ENCODE measurements at places on chromosomes 16 and 17.

GRCh38 chr16:12771341-12771798 lies 32.3 kb downstream of the CPPED1 start:
- no peak for DNase-seq

DNA sequence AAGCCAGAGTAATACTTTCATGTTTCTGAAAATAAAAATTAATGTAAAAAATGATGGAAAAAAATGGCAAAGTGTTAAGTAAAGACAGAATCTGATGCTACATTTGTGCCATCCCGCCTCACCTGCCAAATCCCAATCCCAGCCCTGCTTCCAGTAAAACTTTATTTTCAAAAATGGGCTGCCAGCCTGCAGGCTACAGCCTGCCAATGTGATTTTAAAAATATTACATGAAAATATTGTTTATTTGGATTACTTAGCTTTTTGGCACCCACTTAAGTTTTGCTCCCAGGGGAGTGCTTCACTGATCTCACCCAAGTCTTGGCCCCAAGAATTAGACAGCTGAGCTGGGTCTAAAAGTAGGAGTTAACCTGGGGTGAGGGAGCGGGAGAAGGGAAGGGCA lies 112.8 kb downstream of the C16orf78 start:
- no peak for DNase-seq

DNA sequence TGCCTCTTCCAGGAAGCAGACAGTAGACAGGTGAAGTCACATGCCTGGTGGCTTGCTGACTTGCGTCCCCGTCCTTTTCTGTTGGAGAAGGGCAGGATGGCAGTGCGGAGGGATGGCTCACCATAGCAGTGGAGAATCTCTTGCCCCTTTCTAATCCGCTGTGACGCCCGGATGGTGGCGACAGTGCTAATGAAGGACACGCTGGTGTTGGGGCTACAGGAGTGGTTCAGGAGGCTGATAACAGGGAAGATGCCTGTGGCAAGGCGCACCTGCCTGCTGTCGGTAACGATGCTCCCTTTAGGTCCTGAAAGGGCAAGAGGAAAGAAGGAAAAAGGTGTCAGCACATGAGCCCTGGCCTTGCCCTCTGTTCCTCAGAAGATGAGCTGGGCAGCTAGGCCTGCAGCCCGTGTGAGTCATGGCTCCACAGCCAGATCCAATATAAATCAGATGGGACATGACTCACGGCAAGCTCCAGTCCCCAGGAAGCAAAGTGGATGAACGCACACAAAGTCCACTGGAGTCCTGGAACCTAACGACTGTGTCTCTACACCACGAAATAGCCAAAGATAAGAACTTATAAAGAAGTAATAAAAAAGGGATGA lies 25.5 kb downstream of the SERPINF1 start:
- DNase-seq = no peak

- DNase-seq = no peak
Observed at GRCh38 chr16:27234171-27234570, 30.8 kb downstream of the KDM8 start.

DNA sequence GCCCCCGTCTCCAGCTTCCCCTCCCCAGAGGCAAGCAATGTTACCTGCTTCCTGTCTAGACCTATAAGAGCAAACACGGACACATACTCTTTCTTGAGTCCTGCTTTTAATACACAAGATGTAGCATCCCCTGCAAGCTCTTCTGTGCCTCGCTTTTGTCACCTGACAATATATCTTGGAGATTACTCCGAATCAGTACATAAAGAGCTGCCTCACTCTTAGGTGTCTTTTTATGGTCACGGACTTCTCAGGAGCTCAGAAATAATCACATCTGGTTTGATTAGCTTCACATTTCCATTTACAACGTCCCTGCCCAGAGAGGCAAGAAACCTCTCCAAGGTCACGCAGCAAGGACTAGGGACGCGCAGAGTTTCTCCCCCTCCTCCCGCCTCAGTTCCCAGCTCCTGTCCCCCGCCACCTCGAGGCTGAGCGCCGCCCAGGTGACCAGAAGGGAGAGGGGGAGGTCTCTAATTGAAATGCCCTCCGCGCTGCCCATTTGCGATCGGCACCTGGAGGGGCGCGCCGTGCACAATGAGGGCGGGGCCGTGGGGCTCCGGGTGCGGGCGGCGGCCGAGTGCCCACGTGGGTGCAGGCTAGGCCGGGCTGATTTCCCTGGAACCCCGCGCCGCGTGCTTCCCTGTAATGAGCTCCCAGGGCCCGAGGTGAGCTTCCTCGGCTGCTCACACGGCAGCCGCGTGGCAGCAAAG lies 13.8 kb upstream of the SEZ6 start:
- no peak for DNase-seq

DNA sequence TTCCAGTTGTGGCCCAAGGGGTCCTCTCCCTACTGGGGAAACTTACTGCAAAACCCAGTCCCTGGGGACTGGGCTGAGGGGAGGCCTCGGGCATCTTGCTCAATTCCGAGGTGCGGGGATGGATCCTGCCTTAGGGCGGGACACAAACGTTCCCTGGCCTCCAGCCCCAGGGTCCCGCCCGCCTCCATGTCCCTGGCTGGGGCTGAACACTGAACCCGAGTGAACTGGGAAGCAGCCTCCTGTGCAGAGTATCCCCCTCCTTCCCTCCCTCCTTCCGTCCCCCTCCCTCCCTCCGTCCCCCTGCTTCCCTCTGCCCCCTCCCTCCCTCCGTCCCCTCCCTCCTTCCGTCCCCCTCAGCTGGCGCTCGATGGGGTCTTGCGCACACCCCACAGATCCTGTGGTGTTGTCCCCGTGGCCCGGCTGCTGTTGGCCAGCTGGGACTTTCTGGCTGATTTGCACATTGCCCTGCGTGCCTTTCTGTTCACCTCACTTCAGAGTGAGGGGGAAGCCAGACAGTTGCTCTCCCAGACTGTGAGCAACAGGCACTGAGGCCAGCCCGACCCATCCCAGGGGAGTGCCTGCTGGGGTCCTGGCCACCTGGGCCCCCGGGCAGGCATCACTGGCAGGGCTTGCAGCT lies 5.5 kb downstream of the TRAF7 start:
- DNase-seq = peak; percentile 75

- DNase-seq = no peak
Observed at GRCh38 chr17:7346761-7347614, 5.0 kb upstream of the KCTD11 start.

DNA sequence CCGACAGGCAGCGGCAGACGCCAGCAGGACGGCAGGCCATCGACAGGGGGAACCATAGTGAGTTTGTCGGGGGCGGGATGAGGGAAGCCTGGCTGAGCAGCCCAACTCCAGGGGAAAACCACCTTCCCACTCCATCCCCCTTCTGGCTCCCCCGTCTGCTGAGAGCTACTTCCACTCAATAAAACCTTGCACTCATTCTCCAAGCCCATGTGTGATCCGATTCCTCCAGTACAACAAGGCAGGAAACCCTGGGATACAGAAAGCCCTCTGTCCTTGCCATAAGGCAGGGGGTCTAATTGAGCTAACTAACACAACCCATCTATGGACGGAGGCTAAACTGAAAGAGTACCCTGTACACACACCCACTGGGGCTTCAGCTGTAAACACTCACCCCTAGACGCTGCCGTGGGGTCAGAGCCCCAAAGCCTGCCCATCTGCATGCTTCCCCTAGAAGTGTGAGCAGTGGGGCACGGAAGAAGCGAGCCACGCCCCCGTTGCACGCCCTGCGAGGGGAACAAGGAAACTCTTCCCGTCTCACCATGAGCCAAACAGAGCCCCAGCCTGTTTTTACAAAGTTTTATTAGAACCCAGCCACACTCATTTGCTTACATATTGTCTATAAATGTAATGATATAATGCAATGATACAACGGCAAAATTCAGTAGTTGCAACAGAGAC lies 4.1 kb downstream of the KRTAP29-1 start:
- no peak for DNase-seq

DNA sequence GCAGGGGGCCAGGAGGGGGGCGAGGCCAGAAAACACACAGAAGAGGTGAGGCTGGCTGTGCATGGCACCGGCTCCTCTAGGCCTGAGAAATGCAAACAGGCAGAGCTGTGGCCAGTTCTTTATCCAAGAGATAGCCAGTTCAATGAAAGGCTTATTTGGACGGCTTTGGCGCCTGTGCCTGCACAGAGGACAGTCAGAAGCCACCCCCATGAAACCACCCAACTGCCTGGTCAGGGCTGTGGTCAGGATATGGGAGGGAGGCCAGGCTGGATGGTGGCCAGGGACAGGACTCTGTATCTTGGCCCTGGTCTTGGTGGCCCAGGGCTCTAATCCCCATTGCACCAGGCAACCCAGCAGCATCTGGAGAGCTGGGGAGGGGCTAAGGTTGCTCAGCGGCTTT lies 24.5 kb upstream of the GPRC5C start:
- no peak for DNase-seq

DNA sequence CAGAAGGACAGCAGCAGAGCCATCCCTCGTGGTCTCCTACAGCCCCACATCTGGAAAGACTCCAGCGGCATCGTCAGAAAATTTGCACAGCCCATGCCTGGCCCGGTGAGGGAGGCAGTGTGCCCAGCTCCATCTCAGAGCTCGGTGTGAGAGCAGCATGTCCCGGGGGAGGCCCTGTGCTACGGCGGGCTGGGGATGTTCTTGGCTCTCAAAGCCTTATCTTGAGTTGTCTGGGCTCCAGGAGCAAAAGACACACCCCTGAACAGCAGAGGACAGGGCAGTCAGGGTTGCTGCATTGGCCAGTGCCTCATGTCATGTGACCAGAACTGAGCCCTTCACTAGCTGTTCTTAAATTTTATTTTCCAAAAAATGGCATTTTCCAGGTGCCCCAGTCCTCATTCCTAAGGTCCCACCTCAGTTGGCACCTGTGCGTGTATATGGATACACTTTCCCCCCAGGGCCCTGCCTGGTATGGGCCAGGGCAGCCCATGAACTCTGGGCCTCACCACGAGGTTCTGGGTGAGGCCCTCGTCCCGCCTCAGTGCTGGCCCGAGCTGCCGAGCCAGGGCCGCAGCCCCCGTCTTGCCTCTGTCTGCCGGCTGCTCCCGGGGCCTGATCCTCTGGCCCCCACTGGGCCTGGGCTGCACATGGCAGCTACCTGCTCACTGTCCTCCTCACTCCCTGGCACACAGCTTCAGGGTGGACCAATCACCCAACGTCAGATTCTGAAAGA lies 3.0 kb downstream of the NUDT16L1 start:
- no peak for DNase-seq

DNA sequence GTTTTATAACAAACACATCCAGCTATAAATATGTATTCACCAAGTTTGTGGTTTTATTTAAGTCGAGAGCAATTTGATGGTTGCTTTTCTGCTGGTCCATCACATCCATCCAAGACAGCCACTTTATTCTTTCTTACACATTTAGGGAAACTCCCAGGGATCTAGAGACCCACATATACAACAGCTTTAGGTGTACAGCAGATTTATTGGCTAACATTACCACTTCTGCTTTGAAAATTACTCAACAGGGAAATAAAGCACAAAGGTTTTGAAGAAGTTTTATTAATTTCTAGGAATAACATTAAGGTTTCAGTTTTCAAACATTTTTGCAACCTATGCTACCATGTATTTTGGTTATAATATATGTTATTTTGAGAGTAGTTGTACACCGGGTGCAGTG lies 6.9 kb downstream of the ERCC4 start:
- DNase-seq = no peak

DNA sequence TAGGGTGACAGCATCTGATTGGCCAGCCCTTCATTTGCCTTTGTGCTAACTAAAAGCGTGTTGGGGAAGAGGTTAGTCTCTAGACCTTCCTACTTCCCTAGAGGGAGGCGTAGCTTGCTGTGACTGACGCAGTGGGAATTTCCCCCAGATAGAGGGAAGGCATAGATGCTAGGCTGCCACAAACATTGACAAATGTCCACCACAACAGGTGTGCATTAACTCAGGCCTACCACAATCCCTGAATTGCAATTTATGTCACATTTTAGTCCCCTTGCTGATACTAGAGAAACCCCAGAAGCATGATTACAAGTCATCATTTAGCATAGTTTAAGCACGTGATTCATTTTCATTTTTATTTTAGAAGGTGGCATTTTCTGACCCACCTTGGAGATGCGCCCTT lies 76.3 kb upstream of the WSB1 start:
- DNase-seq = peak; percentile 48

- DNase-seq = no peak
Observed at GRCh38 chr16:23406546-23407240, 46.3 kb downstream of the COG7 start.

DNA sequence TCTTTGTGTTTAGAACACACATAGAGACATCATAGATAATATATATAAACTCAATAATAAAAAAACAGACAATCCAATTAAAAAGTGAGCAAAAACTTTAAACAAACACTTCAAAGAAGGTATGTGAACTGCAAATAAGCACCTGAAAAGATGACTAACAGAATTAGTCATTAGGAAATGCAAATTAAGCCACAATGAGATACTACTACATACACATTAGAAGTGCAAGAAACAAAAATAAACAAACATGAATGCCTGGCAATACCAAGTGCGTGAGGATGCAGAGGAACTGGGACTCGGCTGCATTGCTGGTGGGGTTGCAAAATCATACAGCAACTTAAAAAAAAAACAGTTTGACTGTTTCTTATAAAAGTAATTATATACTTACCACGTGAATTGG lies 799.0 kb downstream of the KCNJ2 start:
- DNase-seq = no peak

DNA sequence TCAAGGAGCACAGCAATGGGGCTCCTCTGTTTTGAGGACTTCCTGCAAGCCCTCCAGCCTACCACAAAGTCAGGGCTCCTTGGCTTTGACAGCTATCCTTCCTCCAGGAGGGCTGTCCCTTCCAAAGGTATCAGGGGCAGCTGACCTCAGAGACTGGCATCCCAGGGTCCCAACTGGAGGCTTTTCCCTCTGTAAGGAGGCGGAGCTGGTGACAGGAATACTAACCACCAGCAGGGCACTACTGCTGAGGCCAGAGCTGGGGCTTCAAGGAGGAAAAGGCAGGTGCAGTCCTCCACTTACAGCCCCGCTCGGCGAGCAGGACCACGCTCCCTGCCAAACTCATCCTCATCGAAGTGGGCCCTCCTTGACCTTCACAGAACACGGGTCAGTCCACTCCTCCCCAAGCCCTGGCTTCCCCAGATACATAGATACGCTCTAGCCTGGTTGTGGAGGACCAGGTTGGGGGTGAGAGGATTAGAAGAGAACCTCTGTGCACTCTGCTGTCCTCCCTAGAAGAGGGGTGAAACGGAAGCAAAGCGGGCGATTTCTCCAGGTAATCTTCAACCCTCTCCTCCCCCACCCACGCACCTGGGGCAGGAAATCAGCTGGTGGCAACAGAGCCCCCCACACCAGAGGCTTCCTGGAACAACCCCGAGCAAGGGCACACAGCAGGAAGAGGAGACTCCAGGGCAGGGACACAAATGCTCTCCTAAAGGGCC lies 20.5 kb downstream of the ST3GAL2 start:
- DNase-seq = no peak

DNA sequence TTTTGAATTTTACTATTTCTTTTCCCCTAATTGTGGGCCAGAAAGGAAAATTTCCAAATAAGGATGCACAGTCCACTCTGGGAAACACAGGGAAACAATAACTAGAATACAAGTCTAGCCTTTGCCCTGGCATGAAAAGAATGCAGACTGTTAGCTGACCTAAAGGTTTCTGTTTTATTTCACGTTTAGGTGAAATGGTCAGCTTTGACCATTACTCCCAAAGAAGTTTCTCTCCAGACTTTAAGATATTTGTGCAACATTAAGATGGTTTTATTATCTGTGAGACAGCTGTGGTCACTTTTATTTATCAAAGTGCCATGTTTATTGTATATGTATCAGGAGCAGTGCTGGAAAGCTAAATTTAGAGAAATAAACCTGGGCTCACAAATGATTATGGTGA lies 163.9 kb downstream of the SPECC1 start:
- DNase-seq = no peak

All from GM13977 (cell line).